Cortex of kidney (tissue), 1 donor: ENCODE measurements at places on chromosomes 11 and 22.

DNA sequence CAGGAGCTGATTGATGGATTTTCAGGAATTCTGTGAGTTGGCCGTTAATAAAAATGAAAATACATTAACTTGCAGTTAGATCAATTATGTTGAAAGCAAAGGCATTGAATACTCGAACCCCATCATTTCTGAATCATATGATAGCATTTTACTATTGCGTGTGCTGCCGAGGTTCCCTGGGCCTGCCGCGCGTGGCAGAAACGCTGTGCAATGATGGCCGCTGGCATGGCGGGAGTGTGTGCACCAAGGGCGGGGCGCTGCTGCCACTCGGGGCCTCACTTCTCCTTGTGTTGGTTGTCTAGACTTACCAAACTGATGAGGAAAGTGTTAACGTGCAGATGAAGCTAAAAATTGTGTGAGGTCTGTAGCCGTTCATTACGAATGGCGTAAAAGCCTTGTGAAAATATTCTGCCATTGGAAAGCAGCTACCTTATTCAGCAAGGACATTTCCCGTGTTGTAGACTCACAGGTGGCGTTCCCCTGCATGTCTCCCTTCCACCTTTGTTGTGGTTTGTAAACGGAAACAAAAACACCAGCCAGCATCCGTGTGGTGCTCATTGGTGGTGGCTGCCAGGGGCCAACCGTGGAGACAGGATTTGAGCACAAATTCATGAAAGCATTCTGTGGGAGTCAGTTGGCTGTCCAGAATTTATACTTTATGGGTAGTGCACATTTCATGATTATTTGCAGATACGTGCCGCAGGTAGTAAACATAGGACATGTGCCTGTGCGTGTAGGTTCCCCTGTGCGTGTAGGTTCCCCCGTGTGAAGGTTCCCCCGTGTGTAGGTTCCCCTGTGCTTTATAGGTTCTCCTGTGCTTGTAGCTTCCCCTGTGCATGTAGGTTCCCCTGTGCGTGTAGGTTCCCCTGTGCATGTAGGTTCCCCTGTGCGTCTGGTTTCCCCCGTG lies 5.9 kb upstream of the GRAMD4 start:
- no peak for DNase-seq

- no peak for DNase-seq
Observed at GRCh38 chr11:123628936-123629683, 25.3 kb downstream of the SCN3B start.

GRCh38 chr22:48098243-48098920 lies 1335.9 kb downstream of the TBC1D22A start:
- DNase-seq, result no peak

DNA sequence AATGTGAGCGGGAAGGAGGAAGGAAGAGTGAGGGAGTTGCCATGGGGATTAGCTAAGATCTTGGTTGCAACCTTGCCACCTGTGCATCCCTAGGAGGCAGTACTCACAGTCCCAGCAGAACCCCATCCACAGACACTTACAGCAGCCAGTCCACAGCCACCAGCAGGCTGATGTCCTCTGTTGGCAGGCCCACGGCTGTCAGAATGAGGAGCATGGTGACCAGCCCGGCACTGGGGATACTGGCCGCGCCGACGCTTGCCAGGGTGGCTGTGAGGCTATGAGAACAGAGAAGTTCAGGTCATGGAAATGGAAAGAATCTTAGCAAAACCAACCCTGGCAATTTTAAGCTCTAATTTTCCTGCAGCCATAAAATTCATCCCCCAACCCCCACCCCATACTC lies 138.6 kb downstream of the SLC1A2 start:
- DNase-seq, result no peak

GRCh38 chr22:27795696-27796517 lies 5.6 kb downstream of the MN1 start:
- no peak for DNase-seq

- DNase-seq, result no peak
Observed at GRCh38 chr11:80519596-80520506, 1079.0 kb upstream of the TENM4 start.

DNA sequence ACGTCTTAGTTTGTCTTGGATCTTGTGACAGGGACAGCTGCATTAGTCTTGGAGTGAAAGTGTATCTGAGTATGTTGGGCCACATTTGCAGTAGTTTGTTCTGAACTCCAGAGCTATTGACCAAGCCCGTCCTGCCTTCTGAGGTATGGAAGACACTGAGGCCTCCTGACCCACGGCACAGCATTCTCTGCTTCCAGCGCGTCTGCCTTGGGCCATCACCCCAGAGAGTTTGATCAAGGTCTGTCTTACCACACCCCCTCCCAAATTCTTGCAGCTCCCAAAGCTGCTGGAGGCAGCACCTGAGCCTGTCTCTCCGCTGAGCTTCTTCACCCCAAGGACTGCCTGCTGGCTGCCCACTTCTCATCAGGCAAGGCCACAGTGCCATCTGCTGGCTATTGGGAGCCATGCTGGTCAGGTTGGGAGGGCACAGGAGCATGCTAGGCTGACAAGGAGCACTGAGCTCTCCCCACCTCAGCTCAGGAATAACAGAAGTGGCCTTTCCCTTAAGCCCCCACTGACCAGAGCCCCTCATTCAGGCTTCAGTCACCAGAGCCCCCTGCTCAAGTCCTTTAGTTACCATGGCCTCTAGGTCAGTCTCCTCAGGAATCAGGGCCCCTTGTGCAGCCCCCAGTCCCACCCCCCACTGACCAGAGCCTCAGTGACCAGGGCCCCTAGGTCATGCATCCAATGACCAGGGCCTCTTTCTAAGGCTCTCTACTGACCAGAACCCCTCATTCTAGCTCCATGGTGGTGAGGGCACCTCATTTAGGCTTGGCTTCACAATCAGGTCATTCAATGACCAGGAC lies 27.2 kb upstream of the SMPD1 start:
- DNase-seq, result no peak

DNA sequence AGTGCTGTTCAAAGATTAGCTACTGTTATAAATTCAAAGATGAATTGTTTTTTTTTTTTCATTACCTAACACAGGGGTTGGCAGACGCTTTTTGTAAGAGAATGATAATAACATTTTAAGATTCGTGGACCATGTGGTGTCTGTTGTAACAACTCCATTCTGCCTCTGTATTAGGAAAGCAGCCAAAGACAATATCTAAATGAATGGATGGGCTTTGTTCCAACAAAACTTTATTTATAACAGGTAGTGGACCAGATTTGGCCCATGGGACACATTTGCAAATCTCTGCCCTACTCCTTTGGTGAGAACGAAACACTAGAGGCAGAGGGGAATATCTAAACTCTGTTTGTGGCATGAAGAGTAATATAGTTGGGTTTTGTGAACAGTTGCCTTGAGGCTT lies 83.6 kb upstream of the BLID start:
- no peak for DNase-seq

GRCh38 chr11:95434489-95435057 lies 203.6 kb upstream of the SESN3 start:
- no peak for DNase-seq

DNA sequence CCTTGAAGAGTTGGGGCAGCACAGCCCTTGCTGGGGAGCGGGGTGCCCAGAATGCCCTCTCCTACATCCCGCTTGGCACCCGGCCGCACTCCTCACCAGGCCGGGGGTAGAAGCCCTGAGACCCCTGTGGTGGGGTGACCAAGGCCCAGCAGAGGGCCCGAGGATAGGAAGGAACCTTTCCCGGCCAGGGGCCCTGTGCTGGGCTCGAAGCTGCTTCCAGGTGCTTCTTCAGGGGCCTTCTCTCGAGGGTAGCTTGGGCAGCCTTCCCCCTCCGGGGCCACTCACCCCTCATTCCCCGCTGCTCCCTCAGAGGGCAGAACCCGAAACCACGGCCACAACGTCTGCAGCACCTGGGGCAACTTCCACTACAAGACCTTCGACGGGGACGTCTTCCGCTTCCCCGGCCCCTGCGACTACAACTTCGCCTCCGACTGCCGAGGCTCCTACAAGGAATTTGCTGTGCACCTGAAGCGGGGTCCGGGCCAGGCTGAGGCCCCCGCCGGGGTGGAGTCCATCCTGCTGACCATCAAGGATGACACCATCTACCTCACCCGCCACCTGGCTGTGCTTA lies 752 bp downstream of the MUC2 start:
- DNase-seq, result no peak

DNA sequence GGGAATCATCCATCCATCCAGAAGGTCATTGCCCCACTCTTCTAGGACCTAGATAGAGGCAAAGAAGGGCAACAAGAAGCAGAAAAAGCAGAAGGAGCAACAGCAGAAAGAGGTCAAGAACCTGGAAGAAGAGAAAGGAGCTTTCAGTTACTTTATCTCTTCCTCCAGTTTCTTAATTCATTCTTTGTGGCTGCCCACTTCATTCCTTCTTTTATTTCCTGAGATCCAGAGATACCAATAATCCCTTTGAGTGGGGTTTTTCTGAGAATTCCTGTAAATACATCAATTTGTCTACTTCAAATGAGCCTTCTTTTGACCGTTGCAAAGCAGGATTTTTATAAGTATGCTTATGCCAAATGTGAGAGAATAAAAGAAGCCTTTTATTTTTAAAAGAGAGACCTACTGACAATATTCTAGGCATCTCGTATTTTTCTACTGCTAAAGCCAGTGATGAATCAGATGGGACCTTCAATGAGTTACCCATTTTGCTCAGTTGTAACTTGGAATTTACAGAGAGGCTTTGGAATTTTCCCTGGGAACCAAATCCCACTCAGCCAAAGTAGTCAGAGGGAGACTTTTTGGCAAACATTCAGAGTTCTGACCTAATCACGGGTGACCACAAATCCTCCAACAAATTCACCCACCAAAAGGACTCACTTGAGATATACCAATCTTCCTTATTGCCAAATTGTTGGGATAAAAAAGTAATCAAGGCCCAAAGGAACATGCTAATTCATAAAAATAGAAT lies 54.9 kb downstream of the ZC3H12C start:
- no peak for DNase-seq

DNA sequence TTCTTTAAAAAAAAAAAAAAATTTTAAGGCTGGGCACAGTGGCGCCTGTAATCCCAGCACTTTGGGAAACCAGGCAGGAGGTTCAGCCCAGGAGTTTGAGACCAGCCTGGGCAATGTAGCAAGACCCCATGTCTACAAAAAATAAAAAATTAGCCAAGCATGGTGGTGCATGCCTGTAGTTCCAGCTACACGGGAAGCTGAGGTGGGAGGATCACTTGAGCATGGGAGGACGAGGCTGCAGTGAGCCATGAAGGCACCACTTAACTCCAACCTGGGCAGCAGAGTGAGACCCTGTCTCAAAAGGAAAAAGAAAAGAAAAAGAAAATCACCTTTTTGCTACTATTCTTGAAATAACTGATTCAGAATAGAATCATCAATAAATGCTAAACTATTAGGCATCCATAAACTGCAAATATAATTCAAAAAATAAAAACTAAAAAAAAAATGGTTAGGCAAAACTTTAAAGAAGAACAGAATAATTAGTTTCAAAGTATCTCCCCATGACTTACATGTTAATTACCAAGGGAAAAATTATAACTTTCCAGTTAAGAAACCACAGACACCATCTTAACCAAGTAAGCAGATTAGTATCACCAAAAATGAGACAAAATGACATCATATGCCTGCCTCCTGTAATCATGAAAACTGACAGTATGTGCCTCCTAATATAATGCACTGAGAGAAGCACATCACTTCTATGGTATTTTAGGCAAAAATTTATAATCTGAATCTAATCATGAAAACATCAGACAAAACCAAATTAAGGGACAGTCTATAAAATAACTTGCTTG lies 63.6 kb downstream of the DENND5A start:
- DNase-seq, result no peak

- no peak for DNase-seq
Observed at GRCh38 chr22:25365491-25366261, 146.2 kb downstream of the CRYBB2 start.

- DNase-seq, result no peak
Observed at GRCh38 chr11:103624708-103625623, 411.5 kb upstream of the DDI1 start.

DNA sequence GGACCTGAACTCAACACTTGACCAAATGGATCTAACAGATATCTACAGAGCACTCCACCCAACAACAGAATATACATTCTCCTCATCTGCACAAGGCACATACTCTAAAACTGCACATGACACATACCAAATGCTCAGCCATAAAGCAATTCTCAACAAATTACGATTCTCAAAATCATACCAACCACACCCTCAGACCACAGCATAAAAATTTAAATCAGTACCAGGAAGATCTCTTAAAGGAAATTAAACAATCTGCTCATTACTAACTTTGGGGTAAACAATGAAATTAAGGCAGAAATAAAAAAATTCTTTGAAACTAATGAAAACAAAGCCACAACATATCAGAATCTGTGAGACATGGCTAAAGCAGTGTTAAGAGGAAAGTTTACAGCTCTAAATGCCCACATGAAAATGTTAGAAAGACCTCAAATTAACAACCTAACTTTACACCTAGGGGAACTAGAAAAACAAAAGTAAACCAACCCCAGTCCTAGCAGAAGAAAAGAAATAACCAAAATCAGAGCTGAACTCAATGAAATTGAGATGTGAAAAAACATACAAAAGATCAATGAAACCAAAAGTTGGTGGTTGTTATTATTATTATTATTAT lies 37.2 kb downstream of the TMEM123 start:
- no peak for DNase-seq

GRCh38 chr11:11836676-11837231 lies 5.0 kb upstream of the USP47 start:
- DNase-seq, result no peak

GRCh38 chr22:45019861-45020655 lies 10.3 kb upstream of the PHF21B start:
- no peak for DNase-seq

DNA sequence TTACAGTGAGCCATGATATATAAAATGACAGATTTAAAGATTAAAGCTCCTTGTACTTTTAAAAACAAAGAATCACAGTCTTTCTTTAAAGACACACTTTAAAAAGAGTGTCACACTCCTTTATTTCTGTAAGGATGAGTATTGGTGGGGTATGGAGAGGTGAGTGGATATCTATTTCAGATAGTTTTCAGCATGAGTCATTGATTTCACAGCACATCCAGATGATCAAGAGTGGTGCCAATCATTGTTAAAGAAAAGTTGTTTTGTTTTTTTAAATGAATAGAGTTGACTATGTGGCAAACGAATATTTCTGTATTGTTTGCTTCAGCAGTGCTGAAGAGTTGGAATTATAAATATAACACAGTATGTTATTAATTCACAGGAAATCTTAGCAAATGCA lies 52.5 kb downstream of the FAR1 start:
- no peak for DNase-seq

DNA sequence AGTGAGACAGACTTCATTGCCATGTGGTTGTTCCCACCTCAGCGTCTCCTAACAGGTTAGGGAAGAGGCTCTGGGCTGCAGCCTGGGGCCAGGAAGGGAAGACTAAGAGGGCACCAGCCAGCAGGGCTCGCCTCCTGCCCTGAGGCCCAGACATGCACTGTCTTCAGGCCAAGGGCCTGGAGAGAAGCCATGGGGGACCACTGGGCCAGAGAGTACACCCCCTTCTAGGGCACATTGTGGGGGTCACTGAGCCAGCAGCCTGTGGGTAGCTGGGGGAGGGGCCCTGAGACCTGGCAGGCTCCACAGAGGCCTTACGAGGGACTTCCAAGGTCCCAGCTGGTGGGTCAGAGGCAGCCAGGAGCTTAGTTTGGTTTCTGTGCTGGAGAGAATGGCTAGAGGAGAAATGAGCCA lies 25.0 kb upstream of the MYRF start:
- DNase-seq, result no peak
